HCT116 (cell line): ENCODE measurements at places on chromosomes 16 and 17. TPM values are rescaled to one million over a fixed set of nuclear protein-coding genes. Genes with fewer than 3 reads are reported as not detected.

Gene VPS35
- 115 TPM for total RNA-seq

GRCh38 chr16:57479205-57479975 lies 6.9 kb downstream of the DOK4 start:
- H3K36me3 ChIP-seq, result no peaks in the 10 kb centered on the region
- no peaks in the 10 kb centered on the region for H3K27me3 ChIP-seq
- H3K27ac ChIP-seq, result no peak overlapping the region
- H3K4me3 ChIP-seq, result no peak overlapping the region
- no peak for DNase-seq

Gene KRT14
- not detected for total RNA-seq

DNA sequence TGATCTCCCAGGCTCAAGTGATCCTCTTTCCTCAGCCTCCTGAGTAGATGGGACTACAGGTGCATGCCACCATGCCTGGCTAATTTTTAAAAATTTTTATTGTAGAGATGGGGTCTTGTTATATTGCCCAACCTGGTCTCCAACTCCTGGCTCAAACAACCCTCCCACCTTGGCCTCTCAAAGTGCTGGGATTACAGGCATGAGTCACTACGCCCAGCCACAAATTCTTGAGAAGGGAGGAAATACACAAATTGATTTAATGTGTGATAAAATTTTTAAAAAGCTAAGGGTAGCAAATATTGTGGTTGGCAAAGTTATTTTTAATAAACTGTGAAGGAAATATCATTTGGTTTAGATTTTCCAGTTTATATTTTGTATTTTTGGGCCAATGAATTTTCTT lies 9.6 kb downstream of the ITGAD start:
- no peaks in the 10 kb centered on the region for H3K36me3 ChIP-seq
- H3K27ac ChIP-seq, result no peak overlapping the region
- no peaks in the 10 kb centered on the region for H3K27me3 ChIP-seq
- peaks cover 18% of the 10 kb centered on the region for H3K4me1 ChIP-seq
- no peak for DNase-seq
- no peak overlapping the region for H3K4me3 ChIP-seq

- H3K4me3 ChIP-seq, result no peak overlapping the region
- no peak for DNase-seq
- no peaks in the 10 kb centered on the region for H3K4me1 ChIP-seq
- no peaks in the 10 kb centered on the region for H3K36me3 ChIP-seq
Measured at GRCh38 chr17:7922269-7922844, 6.3 kb upstream of the RNF227 start.
